ENCODE measurements at places on chromosomes 7 and 10.

- no peak for DNase-seq
These were observed 191.7 kb upstream of the FERD3L start for GRCh38 chr7:19336836-19337383.

- DNase-seq: no peak
These were observed 591.9 kb upstream of the MGMT start for GRCh38 chr10:128875030-128875744.

DNA sequence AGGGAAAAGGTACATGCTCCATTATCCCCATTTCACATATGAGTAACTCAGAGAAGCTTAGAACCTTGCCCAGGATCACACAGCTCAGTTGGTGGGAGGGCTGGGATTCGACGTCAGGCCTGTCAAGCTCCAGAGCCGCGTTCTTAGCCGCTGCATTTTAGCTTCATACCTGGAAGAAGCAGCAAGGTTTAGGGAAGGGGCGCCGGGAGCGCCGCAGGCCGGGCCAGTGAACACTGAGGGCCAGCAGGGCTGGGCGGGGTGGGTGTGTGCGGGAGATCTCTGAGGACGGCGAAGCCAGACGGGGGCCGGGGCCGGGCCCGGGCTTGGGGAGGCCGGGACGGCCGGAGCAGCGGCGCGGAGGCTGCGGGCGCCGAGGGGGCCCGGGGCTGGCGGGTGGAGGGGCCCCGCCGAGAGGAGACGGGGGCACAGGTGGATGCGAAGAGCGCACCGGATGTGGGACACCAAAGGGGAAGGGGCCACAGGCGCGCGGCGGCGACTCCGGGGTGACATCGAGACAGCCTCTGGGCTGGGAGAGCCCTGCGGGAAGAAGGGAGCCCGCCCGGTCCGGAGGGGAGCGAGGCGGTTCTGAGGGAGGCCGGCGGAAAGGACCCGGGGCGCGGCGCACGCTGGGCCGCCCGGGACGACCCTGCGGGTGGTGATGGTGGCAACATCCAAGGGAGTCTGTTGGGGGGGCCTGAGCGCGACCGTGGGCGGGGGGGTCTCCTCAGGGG is 498 bp downstream of the NDST2 start:
- DNase-seq: no peak

- DNase-seq: peak; percentile 80
These were observed at the start of gene MXI1 for GRCh38 chr10:110207011-110207804. TSS of gene MXI1 (plus strand) at chr10:110207605. CDS start at chr10:110207809, 204 bp downstream.

DNA sequence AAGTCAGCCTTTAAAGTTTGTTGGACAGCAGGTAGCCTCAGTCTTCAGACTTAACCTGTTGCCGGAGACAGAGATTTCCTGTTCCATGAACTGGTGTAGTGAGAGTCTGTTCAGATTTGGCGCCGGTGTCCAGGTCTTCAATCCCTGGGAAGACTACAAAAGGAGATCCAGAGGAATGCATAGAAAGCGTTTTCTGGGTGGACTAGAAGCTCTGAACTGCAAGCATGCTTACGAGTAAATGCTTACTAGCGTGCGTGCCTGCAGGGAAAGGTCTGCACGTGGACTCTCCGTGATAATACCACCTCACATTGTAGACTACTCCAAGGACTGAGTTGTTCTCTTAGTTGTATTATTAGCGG is 878 bp downstream of the GLRX3 start:
- DNase-seq: no peak

DNA sequence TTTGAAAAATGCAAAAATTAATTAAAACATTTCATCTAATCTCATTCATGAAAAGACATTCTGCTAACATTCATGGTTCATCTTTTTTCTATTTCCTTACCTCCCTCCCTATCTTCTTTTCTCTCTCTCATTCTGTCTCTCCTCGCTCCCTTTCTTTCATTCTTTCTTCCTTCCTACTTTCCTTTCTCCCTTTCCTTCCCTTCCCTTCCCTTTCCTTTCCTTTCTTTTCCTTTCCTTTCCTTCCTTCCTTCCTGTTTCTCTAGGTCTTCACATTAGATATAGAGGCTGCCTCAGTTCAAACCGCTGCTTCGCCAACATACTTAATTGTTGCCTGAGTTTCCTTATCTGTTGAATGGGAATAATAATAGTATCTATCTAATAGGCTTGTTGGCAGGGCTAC is 21.9 kb downstream of the SFRP4 start:
- no peak for DNase-seq

- DNase-seq: no peak
These were observed 52.0 kb upstream of the NRF1 start for GRCh38 chr7:129559564-129559963.

DNA sequence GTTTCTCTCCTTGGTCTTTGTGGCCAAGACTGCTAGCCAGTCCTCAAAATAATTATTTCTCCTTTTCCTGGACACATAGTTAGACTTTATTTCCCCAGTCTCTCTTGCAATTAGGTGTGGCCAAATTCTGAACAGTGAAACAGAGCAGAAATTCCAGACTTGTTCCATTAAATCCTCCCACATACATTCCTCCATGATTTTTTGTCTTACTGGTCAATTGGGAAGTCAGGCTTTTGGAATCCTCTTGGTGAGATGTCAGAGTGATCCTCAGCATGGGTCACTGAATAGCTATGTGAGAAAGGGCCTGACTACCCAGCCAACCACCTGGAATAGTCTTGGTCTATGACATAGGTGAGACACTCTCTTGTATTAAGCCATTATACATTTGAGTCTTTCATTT is 164.2 kb downstream of the DGKI start:
- no peak for DNase-seq

DNA sequence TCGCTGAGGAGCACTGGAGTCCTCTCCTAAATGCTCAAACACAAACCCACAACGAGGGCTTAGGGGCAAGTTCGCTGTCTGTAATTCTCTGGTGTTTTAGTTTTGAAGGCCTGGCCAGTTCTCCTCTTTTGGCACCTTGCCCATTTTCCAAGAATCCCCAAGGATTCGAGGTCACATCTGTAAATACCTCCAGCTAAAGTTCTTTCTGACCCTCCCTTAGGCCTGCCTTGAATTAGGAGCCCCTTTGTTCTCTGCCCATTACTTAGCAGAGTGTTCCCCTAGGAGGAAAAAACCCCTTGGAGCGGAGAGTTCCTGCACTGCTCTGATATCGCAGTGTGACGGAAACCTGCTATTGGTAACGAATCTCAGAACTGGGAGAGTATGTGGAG is 743 bp upstream of the PYROXD2 start:
- no peak for DNase-seq

GRCh38 chr7:7264306-7265040 is 82.1 kb downstream of the C1GALT1 start:
- DNase-seq: no peak

DNA sequence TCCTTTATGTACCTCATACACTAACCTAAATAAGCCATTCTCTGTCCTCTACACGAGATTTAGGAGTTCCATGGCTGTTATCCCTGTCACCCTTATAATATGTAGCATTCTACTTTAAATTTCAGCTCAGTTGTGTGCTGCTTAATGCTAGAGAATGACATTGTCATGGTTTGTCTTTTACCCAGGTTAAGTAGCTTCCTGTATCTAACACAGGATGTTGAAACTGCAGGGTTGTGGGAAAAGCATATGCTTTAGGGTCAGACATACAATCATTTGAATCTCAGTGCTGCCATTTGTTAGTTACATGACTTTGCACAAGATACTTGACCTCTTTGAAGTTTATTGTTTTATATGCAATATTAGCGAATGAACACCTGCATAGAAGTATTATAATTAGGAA is 235.1 kb upstream of the CACNA2D1 start:
- DNase-seq: no peak

DNA sequence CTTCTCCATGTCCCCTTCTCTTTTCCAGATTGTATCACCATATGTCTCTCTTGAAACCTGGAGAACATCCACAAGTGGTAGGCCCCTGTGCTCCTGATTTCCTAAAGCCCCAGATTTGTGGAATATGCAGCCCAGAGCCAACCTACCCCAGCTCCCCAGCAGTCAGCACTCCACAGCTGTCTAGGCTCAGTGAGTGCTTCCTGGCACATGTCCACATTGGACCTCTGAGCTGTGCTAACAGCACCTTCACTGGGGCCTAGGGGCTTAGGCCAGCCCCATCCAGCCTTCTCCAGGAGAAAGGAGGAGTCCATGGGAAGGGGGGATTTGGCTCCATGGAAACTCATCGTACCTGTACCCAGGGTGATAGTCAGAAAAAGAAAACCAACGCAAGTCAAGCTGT is 192.7 kb downstream of the FGFR2 start:
- no peak for DNase-seq

GRCh38 chr7:141014125-141014523 is 628 bp downstream of the MRPS33 start:
- DNase-seq: no peak

GRCh38 chr7:922334-923107 is 32.0 kb downstream of the ADAP1 start:
- no peak for DNase-seq

DNA sequence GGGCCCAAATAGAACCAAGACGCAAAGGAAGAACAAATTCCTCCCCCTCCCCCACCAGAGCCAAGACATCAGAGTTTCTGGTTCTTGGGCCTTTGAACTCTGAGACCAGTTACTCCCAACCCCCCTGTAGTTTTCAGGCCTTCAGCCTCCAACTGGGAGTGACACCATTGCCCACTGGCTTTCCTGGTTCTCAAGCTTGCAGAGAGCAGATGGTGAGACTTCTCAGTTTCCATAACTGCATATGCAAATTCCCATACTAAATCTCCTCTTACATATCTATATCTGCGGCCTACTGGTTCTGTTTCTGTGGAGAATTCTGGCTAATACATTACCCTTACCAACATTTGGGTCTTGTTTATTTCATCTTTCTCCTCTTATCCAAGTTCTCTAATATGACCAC is 762.9 kb downstream of the GRM8 start:
- no peak for DNase-seq

DNA sequence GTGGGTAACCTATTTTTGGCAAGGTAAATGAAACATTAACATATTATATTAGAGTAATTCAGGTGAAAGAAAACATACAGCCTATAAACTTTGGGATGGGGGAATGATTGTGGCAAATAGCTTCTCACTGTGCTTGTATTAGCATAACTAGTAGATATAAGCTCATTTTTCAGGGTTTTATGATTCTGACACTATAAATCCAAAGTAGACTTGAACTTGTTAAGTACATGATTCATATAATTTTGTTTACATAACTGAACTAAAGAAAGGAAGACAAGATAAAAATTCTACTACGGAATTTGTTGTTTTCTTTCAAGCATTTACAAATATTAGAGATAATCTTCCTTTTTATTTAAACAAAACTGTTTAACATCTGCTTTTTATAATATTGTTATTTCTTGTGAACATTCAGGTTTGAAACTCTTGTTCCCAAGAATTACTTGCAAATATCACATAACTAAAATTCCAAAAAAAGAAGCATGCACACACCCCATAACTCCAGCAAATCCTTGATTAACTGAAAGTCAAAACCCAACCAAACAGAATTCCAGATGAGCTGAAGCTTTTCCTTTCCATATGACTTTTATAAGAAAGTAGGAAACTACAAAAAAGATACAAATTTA is 142.3 kb downstream of the JAZF1 start:
- DNase-seq: no peak

GRCh38 chr7:70459546-70459945 is 672.4 kb upstream of the GALNT17 start:
- no peak for DNase-seq

DNA sequence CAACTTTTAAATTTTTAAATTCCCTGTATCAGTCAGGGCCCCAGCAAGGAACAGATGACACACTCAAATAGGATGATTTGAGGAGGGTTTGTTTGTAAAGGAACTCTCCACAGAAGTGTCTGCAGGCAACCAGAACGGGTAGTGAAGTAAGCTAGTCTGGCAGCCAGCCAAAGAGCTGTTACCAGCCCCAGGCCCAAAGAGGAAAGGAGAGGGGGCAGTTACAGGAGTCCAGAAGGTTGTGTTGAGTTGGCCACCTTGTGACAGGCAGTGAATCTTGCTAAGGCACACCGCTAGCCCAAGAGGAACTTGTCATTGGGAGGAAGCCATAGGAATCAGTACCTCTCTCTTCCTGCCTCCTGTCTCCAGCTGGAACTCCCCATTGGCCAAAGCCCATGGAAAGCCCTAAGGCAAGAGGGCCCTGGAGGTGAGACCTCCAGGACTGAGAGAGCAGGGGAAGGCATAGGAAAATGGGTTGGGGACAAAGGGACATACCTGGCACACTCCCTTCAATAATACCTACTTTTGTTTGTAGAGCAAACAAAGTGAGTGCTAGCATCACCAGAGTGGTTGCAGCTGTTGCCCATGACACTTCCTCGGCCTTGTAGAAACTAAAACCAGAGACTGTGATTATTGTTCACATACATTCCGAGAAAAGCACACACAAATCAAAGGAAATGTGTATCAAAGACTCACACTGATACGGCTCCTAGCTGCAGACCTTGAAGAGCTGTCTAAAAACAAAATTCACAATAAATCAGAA is 25.4 kb upstream of the GATAD1 start:
- no peak for DNase-seq

- DNase-seq: no peak
These were observed 22.8 kb downstream of the GNA12 start for GRCh38 chr7:2821161-2821841.

- peak; percentile 80 for DNase-seq
These were observed 21.9 kb downstream of the PDCD4 start for GRCh38 chr10:110893559-110894179.

DNA sequence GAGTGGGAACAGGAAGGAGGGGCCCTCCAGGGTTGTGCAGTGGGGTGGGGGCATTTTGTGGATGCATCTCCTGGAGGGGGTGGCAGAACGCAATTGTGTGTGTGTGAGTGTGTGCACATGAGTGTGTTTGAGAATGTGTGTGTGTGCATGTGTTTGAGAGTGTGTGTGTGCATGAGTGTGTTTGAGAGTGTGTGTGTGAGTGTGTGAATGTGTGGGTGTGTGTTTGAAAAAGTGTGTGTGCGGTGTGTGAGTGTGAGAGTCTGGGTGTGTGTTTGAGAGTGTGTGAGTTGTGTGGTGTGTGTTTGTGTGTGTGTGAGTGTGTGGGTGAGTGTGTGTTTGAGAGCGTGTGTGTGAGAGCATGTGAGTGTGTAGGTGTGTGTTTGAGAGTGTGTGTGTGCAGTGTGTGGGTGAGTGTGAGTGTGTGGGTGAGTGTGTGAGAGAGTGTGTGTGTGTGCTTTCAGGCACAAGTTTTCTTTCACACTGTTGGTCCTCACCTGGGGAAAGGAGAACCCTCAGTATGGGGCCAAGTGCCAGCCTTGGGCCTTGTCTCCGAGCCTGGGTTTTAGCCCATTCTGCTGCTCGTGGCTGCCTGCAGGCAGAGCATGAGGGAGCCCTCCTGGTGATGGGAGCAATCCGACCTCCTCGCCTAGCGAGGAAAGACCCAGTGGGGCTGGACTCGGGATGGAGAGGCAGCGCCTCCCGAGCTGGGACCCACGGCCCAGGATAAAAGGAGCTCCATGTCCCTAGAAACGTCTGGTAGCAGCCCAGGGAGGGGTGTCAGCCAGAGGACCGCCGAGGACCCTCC is 35.6 kb downstream of the CDH23 start:
- DNase-seq: no peak

- DNase-seq: no peak
These were observed 7.8 kb downstream of the KCND2 start for GRCh38 chr7:120280743-120281142.

Measured in pons (tissue), 1 donor.